ENCODE measurements at places on chromosomes 16 and 17.

DNA sequence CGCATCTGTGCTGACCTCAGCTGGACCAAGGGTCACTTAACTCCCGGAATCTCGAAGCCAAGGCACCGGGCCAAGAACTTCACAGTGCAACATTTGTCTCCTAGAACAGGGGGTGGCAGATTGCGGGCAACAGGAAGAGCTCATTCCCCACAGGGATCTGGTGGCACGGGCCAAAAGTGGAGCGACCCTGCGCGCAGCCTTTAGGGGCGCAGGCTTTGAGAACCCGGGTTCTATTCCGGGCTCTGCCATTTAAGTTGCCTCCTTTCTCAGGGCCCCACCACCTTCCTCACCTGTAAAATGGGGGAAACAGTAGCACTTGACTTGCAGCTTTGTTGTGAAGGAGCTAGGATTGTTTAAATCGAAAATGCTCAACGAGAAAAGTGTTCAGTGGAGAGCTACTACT is 651 bp downstream of the SHMT1 start:
- peak; percentile 5 for DNase-seq

- no peak for DNase-seq
Measured at GRCh38 chr17:47694581-47695428, 844 bp downstream of the TBKBP1 start.

DNA sequence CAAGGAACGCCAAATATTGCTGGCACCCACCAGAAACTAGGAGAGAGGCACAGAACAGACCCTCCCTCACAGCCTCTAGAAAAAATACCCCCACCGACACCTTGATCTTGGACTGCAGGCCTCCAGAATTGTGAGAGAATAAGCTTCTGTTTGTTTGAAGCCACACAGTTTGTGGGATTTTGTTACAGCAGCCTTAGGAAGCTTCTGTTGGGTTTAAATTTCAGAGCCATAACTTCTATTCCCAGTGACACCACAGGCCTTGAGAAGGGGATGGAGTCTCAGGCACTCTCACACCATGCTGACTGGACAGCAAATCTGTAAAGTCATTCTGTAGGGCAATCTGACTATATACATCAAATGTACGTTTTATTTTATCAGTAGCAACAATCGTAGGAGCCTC is 38.6 kb downstream of the RNF112 start:
- no peak for DNase-seq

DNA sequence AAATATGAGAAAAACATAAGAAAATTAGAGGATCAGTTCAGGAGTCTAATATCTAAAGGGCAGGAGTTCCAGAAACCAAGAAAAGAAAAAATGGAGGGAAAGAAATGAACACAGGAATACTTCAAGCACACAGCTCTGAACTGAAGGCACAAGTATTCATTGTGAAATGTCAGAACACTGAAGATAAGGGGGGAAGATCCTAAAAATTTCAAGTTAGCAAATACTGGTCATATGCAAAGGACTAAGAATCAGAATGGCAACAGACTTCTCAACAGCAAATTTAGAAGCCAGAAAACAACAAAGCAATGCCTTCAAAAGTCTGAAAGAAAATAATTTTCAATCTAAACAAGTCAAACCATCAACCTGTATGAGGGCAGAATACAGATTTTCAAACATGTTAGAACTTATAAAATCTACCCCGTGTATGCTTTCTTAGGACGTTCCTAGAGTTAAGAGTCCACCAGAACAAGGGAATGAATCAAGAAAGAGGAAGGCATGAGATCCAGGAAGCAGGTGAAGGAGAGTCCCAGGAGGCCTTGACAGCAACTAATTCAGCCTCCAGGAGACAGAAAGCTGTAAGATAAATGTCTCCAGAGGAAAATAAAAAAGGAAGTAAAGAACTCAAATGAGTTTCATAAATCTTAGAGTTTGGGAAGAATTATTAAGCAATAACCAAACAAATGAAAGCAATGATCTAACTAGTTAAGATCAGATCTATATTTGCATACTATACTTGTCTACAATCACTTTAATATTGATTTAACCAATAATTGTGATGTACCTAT is 2.8 kb downstream of the BRD7 start:
- DNase-seq = no peak

- no peak for DNase-seq
Measured at GRCh38 chr16:78577630-78578029, 478.2 kb downstream of the WWOX start.

- no peak for DNase-seq
Measured at GRCh38 chr17:2621241-2621640, 27.8 kb downstream of the PAFAH1B1 start.

GRCh38 chr17:64983708-64984107 is 64.4 kb upstream of the LRRC37A3 start:
- no peak for DNase-seq

DNA sequence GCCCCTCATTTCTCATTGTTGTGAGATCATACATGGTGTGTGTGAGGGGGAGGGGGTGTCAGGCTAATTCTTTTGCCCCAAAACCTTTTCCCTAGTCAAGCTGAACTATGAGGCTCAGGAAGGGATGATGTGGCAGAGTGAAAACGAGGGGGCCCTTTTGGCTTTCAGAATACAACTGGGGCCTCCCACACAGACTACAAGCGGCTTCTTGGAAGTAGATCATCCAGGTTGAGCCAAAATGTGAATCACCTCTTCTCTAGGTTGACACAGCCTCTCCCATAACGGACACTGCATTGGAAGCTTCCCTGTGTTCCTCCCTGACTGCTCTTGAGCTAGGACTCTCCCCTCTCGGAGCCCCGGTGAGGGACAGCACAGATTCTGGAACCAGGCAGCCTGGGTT is 2.3 kb upstream of the ALKBH5 start:
- no peak for DNase-seq

DNA sequence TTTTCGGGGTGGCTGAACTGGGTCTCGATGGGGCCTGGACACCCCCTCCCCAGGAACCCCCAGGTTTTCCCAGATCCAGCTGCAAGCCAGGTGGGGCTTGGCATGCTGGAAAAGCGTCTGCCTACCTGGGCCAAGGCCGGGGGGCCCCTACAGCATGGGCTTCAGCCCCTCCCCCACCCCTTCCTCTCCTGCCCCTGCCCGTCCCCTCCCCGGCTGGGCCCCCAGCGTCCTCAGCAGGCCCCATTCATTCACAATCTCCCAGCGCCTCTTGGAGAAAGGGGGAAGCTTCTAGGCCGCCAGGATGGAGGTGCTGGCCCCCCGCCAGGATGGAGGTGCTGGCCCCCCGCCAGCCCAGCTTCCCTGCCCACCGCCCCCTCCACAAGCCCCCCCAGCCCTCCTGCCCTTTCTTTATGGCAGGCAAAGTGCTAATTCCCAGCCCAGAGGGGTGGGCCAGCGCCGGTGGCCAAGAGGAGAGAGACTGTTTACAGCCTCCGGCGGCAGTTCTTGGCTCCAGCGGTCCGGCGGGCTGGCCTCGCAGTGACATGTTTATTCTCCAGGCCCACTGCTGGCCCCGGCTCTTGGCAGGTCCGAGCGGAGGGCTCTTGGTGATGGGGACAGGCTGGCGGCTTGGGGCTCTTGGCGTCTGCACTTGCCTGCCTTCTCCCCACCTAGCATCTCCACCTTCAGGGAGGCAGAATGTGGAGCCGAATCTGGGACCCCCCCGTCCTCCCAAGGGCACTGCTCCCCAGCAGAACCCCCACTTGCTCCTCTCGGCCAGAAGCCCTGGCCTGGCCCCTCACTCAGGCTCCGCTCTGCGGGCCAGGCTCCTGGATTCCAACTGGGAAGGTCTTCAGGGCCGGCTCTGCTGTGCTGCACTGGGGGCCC is 94.4 kb upstream of the CIBAR2 start:
- no peak for DNase-seq

DNA sequence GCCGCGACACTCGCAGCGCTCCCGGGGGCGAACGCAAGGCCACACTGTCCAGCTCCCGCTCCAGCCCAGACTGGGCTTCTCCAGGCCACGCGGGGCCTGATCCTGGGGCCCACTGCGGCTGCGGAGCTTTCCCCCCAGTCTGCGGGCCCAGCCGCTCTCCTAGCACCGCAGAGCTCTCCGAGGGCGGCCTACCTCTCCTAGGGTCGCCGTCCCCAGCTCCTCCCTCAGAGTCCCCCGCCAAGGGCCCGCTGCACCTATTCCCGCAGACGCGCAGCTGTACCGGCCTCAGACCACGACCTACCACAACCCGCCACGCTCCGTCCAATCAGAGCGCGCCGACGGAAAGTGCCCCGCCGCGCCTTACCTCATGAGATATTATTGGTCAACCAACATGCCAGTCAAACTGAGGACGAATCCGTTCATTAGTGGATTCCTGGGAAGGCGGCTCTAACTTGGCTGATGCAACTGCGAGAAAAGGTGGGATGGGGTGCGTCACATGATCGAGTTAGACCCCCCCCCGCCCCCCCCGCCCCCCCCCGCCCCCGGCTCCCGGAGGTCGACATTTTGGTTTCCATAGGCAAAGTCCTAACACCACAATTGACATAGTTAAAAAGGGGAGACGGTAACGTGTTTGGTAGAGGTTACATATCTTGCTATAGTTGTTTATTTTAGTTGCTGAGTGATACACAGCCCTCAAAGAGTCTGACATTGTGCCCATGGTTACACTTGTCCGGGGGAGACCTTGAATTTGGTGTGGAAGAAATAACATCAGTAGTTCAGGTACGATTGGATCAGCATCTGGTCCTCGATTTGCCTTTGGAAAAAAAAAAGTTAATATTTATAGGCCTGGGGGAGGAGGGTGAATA is at the start of gene AARS1:
AARS1 (minus strand) TSS at position 278 of the 866 bp plus-strand sequence. CDS start 6,743 bp downstream, outside the sequence.
- peak; percentile 97 for DNase-seq

DNA sequence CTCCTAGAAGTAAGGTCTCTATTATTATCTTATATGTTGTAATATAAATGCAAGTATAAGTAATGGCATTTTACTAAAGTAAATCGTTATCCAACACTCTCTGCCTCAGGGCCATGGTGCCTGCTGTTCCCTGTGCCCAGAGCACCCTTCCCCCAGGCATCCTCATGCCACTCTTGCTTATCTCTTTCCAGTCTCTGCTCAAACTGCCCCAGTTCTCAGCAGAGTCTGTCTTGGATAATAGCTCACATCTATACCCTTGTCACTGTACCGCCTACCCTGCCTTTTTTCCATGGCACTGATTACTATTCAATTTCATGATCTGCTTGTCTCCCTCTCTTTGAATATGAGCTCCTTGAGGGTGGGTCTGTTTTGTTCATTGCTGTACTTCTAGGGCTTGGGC is 31.7 kb downstream of the CDH1 start:
- no peak for DNase-seq

- no peak for DNase-seq
Measured at GRCh38 chr16:87233928-87234327, 83.3 kb downstream of the C16orf95 start.

DNA sequence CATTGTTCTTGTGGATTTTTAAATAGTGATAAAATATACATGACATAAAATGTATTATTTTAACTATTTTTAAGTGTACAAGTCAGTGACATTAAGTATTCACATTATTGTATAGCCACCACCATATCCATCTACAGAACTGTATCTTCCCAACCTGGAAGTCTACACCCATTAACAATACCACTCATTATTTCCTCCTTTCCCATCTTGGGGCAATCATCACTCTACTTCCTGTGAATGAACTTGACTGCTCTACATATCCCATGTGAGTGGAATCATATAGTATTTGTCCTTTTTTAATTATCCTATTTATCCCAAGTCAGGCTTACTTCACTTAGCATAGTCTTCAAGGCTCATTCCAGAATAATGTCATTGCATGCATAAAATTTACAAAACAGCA is 40.7 kb upstream of the MMP2 start:
- DNase-seq = no peak

DNA sequence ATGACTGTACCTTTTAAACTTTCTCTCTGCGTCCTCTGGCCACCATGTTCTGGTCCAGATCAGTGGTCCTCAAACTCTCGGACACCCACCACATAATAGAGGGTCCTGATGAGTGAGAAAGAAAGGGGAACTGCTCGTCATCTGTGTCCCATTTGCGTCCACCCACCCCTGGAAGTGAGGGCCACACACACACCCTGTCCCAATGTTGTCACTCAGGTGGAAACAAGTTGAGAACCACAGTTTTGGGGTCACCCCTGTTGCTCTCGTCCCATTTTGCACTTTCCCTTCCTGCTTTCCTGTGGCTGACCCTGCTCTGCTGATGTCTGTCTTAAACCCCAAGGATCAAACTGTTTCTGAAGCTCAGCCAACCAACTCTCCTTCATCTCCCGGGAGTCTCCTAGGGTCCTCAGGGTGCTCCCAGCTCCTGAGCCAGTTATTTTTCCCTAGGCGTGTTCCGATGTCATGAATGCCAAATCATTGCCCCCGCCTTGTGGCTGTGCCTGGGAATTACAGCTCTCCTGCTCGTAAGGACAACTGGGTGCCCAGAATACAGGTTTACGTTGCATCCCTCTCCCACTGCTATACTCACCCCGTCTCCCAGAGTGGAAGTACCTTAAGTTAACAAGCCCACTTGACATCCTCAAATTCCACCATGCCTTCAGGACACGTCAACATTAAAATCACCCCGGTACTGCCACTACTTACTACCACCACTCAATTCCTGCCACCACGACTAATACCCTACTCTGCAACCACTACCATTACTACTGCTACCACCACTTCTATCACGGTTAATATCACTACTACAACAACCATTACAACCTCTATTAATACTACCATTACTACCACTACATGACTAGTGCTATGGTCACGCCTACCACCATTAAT is 26.0 kb upstream of the HNF1B start:
- no peak for DNase-seq
